Esophagus mucosa (tissue), 1 donor: ENCODE measurements at places on chromosomes 2 and 18.

DNA sequence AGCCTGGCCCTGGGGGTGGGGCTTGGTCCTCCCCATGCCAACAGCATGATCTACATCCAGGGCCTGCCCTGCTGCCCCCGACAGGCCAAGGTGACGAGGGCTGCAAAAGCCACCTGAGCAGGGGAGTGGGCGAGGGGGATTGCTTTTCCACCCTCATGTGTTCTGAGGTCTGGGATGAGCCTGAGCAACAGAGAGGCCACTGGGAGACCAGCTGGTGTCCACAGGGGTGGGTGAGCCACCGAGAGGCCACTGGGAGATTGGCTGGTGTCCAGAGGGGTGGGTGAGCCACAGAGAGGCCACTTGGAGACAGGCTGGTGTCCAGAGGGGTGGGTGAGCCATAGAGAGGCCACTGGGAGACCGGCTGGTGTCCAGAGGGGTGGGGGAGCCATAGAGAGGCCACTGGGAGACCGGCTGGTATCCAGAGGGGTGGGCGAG lies 147.4 kb upstream of the GPC1 start:
- no peak for ATAC-seq

DNA sequence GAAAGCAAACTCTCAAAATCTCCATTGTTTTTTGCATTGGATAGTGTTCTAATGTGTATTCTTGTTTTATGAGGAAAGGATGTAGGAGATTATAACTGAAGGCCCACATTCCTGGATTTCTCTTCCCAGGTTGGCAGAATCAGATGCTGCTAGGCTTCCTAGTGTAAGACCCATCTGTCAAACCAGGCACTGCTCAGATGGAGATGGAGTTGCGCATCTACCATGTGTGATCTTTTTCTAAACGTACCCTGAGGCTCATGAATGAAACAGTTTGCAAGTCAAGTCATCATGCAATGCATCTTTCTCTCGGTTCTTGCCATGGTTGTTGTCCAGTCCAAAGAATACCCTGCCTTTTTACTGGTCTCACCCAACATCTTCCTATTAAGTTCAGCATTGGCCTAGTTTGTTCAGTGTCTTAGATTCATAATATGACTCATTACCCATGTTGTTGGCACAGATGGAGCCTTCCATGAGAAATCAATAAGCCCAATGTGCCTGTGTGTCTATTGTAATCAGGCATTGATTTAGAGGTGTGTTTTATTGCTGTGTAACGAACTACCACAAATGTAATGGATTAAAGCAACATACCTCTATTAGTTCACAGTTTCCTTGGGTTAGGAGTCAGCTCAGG lies 127.4 kb downstream of the NYAP2 start:
- no peak for ATAC-seq

GRCh38 chr2:110638004-110638403 lies 39.9 kb downstream of the BUB1 start:
- no peak for ATAC-seq

DNA sequence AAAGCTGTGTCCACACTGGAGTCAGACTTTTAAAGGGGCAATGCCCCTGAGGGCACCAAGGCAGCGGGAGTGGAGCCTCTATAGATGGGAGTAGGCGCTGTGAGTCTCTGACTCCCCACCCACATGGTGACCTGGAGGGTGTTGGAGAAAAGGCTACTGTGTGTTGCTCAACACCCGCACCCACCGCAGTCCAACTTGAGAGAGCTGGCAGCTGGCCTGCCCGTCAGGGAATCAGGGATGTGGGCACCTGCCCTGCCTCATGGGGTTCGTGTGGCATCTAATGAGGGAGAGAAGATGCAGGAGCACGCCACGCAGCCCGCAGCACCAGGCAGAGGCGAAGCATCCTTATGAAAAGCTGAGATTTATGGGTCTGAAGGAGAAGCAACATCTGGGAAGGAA lies 84.2 kb downstream of the KLHL29 start:
- ATAC-seq, result no peak

GRCh38 chr2:108594132-108594981 lies 60.1 kb downstream of the LIMS1 start:
- peak; percentile 78 for ATAC-seq

GRCh38 chr2:237301595-237301994 lies 112.4 kb downstream of the COL6A3 start:
- ATAC-seq, result no peak

GRCh38 chr18:48832938-48833700 lies 117.6 kb downstream of the SMAD7 start:
- ATAC-seq, result peak; percentile 4

DNA sequence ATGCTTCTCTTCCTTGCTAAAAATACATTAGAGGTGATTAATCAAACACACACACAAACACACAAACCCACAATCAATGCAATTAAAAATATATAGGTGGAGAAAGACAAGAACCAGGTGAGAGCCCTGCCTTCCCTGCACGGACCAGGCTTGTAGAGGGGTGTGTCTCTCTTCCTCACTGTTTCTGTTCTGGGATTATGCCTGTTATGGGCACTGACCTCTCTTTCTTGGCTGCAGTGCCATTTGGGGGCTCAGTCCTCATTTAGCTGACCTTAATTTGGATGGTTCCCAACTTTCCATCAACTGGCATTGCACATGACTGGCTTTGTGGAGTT lies 89.8 kb downstream of the SH3RF3 start:
- no peak for ATAC-seq

GRCh38 chr2:120318626-120319025 lies 27.3 kb upstream of the INHBB start:
- no peak for ATAC-seq

GRCh38 chr2:149903626-149904025 lies 316.1 kb upstream of the MMADHC start:
- no peak for ATAC-seq

DNA sequence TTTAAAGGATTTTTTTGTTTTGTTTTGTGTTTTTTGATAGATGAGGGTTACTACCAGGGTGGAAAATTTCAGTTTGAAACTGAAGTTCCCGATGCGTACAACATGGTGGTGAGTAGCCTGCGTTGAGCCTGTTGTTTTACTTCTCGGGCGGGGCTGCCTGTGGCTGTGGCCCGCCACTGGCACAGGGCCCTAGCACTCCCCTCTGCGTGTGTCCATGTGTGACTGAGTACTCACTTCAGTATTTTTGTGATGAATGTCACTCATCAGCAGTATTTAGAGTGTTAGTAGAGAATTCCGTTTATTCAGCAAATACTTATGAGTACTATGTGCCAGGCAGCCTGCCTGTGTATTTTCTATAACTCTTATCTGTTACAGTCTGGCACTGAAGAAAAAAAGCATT lies 44.3 kb upstream of the SCLY start:
- no peak for ATAC-seq

GRCh38 chr2:179764710-179765109 lies 96.7 kb downstream of the ZNF385B start:
- ATAC-seq, result no peak

GRCh38 chr2:10790228-10790973 lies 22.2 kb downstream of the PDIA6 start:
- ATAC-seq, result no peak

- ATAC-seq, result no peak
Observed at GRCh38 chr2:11071211-11071610, 84.1 kb upstream of the SLC66A3 start.

GRCh38 chr2:42795841-42796301 lies 3.5 kb upstream of the HAAO start:
- peak; percentile 67 for ATAC-seq

DNA sequence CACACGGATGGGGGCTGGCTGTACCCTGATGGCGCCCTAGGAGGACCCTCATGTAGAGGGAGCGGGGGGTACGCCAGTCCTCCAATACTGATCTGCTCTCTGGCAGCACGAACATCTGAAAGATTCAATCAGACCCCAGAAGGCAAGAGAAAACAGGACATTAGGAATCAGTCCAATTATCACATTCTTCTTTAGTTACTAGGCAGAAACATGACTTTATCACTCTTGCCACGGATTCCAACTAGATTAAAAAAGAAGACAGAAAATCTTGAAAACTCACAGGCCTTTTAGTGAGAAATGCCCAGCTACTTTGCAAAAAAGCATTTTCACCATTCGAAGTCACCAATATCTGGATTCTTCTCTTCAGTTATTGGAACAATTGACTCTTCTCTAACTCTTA lies 68.4 kb downstream of the ID2 start:
- no peak for ATAC-seq

GRCh38 chr2:136154384-136154783 lies 36.4 kb upstream of the CXCR4 start:
- no peak for ATAC-seq

GRCh38 chr2:163604941-163605555 lies 130.8 kb downstream of the FIGN start:
- no peak for ATAC-seq

GRCh38 chr2:54834721-54835120 lies 111.3 kb downstream of the EML6 start:
- ATAC-seq, result no peak
